ENCODE measurements at places on chromosomes 4 and X. TPM values are rescaled to one million over a fixed set of nuclear protein-coding genes. Genes with fewer than 3 reads are reported as not detected.

DNA sequence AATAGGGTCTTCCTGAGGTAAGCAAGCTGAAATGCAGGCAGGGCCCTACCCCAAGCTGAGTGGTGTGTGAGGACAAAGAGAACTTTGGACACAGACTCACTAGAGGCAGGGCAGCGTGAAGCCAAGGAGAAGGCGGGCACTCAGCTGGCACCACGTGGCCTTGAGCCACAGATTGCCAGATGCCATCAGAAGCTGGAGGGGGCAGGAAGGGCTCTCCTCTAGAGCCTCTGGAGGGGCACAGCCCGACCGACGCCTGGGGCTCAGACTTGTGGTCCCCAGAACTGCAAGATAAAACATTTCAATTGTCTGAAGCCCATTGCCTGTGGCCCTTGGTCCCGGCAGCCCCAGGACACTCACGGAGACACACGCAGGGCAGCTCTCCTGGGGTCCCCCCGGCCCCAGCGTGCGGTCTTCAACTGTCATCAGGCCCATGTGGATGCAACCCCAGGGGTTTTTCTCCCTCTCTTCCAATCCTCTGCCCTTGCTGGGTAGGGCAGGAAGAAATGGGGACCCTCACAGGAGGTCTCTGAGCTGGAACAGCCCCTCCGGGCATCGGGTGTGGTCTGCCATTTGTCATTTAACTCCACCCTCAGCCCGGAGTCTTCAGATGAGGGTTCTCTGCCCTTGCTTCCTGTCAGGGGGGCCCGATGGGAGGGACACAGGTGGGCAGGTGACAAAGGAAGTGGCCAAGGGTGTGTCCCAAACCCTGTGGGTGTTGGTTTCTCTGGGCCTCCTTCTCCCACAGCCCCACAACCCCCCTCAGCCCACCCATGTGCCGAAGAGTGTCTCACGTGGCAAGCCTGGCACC lies 22.2 kb downstream of the HMX1 start:
- DNase-seq, result no peak

GRCh38 chr4:33411182-33411581 lies 2691.0 kb downstream of the PCDH7 start:
- DNase-seq, result peak; percentile 18

The TSPAN7 gene
- not detected for total RNA-seq

DNA sequence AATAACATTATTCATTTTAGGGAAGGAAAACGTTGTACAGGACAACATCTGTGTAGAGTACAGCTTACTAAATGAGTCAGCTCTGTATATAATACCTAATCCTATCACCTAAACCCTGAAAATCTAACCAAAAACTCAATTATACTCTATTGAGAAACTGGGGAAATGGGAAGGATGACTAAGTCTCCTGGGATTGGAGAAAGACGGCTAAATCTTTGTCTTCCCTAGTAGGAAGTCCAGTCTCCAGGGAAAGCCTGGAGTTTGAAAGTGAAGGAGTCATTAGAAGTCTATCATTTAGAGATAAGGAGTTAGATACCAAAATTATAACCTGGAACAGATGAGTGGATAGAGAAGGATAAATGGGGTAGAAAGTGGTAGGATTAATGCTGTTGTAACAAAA lies 286.5 kb downstream of the STK32B start:
- no peak for DNase-seq

DNA sequence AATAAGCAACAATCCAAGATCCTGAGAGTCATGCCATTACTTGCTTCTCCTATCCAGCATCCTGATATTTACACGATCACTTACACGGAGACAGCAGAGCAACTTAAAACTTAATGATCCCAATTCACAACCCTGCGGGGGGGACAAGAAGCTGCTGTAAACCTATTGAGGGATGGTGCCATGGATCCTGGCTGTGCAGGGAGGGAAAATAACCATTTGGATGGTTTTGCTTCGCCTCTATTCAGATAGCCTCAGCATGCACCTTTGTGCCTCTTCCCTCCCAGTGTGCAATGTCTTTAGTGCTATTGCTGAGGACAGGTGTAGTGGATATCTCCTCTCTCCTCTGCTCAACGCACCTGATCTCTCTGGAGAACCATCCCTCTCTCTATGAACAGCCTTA lies 89.7 kb upstream of the PPARGC1A start:
- no peak for DNase-seq

- DNase-seq, result no peak
Measured at GRCh38 chrX:122771933-122772332, 412.1 kb upstream of the GRIA3 start.
